ENCODE measurements at places on chromosomes 2 and 18.

GRCh38 chr2:160022162-160022561 is 40.3 kb downstream of the PLA2R1 start:
- no peak for DNase-seq

DNA sequence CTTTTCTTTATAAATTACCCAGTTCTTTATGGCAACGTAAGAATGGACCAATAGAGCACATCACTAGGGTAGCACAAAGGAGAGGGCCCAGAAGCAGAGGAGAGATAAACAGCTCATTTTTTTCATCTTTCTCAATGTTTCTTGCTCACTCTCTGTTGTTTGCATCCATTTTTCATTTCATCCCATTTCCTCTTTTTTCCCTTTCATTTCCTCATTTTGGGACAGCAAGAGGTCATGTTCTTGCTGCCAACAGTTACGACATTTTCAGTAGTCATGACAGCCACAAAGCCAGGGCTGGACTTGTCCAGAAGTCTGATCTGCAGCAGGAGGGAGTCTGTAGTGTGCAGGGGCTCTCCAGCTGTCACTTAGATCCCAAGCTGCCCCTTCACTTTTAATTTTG is 52.7 kb upstream of the CYP1B1 start:
- DNase-seq = no peak

- DNase-seq = no peak
Observed at GRCh38 chr2:144511937-144512336, 8.0 kb downstream of the ZEB2 start.

DNA sequence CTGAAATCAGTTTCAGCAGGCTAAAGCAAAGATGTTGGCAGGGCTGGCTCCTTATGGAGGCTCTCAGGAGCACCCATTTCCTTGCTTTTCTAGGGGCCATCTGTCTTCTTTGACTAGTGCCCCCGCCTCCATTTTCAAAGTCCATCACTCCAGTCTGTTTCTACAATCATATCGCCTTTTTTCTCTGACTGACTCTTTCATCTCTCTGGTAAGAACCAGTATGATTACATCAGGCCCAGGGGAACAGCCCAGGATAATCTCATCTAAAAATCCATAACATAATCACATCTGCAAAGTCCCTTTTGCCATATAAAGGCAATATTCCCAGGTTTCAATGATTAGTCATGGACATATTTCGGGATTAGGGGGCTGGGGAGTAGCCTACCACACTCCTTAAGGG is 57.0 kb downstream of the CUL3 start:
- no peak for DNase-seq

GRCh38 chr2:99786636-99787390 is 297.0 kb upstream of the REV1 start:
- DNase-seq = no peak

- DNase-seq = no peak
Observed at GRCh38 chr2:201507725-201508124, 56.2 kb downstream of the STRADB start.

DNA sequence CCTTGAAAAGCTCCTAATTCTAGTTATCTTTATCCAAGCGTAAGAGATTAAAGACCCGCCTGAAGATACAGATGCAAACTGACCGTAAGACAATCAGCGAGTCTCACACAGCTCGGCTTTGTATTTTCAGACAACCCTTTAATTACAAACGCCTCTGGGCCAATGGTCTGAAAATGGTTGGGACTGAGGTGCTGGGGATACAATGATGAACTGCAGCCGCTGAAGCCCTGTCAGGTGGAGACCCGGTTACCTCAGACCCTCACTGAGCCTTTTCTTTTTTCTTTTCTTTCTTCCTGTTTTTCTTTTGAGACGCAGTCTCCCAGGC is 715 bp upstream of the CFAP36 start:
- DNase-seq = no peak

DNA sequence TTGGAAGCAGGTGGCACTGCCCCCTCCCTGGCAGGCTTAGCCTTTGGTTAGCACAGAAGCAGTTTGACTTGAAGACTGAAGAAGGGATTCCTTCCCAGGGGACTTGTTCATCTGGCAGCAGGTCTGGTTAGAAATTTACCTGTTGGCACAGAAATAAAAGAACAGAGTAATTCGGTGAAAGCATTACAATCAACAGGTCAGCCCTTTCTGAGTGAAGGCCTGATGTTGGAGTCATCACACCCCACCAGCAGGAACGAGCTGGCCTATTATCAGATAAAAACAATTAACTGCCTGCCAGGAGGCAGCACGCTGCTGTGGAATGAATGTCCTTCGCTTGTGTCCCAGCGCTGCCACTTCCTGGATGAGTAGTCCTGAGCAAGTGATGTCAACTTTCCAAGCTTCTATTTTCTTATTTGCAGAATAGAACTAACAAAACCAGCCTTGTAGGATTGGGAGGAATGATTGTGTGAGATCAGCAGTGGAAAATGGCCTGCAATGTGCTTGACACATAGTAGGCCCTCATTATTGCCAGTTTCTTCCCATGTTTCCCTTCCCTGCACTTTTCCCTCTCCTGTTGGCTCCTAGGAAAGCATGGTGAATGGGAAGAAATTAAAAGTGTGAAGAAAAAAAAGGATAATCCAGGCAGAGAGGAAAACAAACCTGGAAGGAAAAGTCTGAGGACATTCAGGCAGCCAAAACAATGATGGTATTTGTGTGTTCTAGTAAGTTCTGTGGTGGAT is 29.0 kb downstream of the LGALSL start:
- no peak for DNase-seq

DNA sequence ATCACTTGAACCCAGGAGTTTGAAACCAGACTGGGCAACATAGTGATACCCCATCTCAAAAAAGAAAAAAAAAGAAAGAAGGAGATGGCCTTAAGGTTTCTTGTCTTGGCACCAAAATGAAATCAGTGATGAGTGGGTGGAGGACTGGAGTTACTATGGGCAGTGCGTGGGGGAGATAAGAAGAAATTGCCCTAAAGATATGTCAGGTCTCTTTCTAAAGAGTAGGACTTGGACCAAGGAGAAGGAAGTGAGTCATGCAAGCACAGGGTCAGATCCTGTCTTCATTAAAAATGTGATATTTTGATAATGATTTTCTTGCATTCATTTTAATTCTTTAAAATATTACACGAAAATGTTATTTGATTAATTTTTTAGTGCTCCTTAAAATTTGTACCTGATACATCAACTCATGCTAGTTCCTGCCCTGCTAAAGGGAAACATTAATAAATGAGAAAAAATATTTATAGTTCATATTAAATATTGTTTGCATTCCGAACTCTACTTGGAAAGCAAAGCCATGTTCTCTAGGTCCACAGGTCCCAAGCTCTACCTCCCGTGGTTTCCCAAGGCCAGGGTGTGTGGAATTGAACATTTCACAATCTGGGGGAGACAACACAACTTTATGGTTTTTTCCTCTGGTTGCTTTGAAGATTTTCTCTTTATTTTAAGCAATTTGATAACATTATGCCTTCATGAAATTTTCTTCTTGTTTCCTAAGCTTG is 62.6 kb upstream of the CTLA4 start:
- no peak for DNase-seq

DNA sequence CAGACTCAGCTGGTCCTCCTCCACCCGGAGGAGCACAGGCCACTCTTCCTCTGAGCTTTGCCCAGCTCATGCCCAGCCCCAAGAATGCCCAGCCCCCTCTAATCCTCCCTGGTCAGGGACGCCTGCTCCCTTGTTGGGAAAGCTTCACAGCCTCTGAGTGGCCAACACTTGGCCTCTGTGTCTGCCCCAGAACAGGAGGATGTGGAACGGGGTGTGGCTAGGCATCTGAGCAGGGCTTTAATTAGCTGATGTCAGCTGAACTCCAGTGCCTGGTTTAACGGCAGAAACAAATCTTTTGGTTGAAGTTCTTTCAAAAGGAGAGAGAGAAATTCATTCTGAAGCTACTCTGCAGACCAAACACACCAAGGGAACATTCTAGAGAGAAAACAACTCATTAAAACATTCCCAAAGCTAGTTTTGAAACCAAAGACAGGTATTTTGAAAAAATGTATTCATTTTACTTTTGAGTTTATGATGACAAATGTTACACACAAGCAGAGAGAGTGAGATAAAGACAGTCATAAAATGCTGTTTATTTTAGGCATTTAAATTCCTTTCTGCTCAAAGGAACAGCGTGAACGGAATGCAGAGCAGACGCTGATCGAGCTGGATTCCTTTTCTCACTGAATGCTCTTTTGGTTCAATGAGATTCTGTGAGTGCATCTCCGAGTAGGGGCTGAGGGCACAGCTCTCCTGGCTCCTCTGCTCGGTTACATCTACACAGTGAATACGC is 63.8 kb downstream of the RTP5 start:
- DNase-seq = no peak

GRCh38 chr2:38765149-38765548 is 12.9 kb upstream of the GEMIN6 start:
- DNase-seq = no peak

- DNase-seq = no peak
Observed at GRCh38 chr2:55416786-55417568, 2.7 kb downstream of the CCDC88A start.

GRCh38 chr2:28269019-28269784 is 123.5 kb upstream of the FOSL2 start:
- DNase-seq = peak; percentile 44

- DNase-seq = no peak
Observed at GRCh38 chr18:48762836-48763718, 187.7 kb downstream of the SMAD7 start.

GRCh38 chr2:184113696-184114403 is 484.5 kb upstream of the ZNF804A start:
- no peak for DNase-seq

DNA sequence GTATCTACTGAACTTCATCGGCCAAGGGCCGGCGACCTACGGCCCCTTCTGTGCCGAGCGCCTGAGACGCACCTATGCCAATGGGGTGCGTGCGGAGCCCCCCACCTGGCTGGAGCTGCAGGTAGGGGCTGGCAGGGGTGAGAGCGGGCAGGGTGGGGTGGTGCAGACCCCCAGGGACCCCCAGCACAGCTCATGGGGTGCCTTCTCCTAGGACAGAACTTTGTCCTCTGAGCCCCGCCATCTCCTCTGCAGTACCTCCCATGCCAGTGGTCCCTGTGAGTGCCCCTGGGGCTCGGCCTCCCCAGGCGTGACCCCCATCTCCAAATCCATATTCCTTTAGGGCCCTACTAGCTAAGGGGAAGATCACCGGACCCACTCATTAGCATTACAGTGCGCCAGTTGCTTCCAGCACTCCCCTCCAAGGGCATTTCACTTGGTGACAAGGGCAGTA is 23.9 kb upstream of the GPR17 start:
- no peak for DNase-seq

- DNase-seq = no peak
Observed at GRCh38 chr2:170368370-170368769, 190.4 kb downstream of the MYO3B start.

DNA sequence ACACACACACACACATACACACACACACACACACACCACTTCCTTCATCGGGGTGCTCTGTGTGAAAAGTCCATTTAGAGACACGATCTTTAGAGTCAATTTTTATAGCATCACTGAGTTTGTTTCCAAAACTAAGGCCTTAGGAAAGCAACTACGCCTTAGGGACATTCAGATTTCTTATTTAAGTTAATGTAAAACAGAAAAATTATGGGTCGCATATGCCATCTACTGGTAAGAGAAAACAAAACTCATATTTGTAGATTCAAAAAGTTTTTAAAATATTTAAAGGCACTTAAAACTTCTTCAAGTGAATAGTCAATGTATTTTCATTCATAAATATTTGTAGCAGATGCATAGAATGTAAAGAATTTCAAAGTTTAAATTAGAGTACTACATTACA is 166.2 kb downstream of the ATAD2B start:
- no peak for DNase-seq

- DNase-seq = no peak
Observed at GRCh38 chr2:155022531-155022930, 324.0 kb downstream of the KCNJ3 start.

- peak; percentile 66 for DNase-seq
Observed at GRCh38 chr2:47488870-47489584, 86.1 kb downstream of the MSH2 start.

GRCh38 chr2:190069936-190070696 is 7.6 kb upstream of the MSTN start:
- no peak for DNase-seq

DNA sequence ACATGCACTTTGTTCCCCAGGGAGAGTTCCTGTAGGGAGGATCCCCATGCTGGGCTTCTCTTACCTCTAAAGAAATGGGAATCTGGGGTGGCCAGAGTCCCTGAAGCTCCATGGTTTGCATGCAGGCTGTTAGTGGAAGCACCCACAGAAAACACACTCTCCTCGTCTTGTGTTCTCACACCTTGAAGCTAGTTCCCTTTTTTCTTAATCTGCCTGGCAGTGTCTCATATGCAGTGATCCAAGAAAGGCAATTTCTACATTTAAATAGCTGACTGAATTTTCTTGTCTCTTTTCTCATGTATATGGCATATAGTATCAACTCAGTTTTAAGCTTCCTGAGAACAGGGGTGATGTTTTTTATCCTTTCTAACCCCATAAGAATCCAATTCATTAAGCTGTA is 65.0 kb downstream of the LINC00305 start:
- no peak for DNase-seq

DNA sequence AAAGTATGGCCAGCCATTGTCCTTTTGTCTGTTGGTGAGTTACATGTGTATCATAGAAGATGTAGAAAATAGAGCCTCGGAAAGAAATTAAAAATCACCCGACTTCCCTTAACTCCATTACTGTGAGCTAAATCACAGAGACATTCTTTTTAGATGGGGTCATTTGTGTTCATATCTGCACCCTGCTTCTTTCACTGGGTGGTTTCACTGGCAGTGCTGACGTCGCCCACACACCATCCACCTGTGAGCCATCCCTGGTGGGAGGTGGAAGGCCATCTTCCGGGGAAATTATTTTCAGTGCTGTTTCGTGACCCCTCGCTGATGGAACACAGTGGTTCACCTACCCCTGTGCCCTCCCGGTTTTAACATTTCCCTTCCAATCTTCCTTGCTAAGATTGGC is 21.2 kb downstream of the SH3BP4 start:
- DNase-seq = no peak

DNA sequence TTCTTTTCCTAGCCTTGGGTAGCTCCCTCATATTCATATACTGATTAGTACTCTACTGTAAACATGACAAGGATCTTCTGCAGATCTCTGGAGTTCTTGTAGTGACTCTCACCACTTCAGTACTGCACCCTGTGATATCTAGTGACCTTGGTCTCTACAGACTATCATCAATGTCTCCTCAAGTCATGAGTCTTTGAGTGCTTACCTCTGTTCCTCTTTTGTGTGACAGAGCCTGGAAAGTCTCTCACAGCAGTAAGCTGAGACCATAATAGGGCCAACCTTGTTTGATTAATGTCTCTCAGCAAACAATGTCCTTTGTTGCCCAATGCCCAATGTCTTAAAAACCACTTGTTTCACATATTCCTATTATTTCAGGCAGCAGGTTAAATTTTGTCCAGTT is 34.2 kb upstream of the BAZ2B start:
- DNase-seq = no peak

DNA sequence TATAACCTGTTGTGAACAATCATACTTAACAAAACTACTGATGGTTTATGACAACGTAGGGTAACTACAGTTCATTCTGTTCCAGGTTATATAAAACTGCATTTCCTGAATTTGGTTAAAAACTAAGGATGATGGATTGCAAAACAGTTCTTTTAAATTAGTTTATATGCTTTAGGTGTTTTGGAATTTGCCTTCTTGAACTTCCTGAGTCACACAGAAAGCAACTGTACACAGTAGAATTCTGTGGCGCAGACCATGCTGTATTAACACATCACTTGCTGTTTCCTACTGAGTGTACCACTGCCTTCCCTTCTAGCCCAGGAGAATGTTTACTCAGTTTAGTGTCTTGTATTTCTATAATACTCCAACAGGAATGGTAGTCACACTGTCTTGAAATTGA is 19.4 kb downstream of the ITGB1BP1 start:
- no peak for DNase-seq

- no peak for DNase-seq
Observed at GRCh38 chr2:69774984-69775982, 33.3 kb downstream of the ANXA4 start.
